ENCODE measurements at places on chromosomes 2 and 18.

- no peak for DNase-seq
Measured at GRCh38 chr2:109419960-109420370, 193.8 kb downstream of the SEPTIN10 start.

- DNase-seq, result no peak
Measured at GRCh38 chr2:211203986-211204385, 647.6 kb downstream of the CPS1 start.

GRCh38 chr2:68911709-68912108 is 40.5 kb upstream of the BMP10 start:
- no peak for DNase-seq

DNA sequence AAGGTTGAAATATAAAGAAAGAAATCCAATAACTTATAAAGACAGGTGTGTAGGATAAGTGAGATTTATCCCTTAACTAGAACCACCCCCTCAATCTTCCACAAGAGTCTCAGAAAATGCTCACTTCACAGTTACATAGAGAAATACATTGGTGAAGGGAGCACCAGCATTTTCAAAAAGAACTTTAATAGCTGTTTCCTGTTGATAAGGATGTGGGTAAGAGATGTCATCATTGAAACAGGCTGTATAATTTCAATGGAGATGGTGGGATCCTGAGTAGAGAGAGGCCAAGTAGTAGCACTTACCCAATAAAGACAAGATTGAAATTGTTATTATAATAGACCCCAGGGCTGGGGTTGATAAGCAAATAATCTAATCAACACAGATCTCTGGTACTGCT is 162.2 kb upstream of the TACR1 start:
- no peak for DNase-seq

DNA sequence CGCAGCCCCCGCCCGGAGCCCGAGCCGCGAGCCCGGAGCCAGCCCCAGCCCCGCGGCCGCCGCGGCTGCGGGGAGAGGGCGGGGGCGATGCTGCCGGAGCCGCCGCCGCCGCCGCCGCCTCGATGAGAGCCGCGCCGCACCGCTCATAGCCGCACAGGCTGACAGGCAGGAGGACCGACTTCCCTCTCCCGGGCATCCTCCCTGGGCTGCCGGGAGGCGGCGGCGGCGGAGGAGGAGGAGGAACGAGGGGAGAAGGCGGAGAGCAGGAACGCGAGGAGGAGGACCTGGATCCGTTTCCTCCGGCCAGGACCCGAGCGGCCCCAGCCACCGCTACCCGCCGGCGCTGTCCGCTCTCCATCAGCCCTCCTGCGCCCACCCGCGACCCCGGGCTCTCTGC is 370 bp downstream of the KLHL29 start:
- peak; percentile 53 for DNase-seq

GRCh38 chr2:10814571-10815331 is 2.2 kb upstream of the PDIA6 start:
- peak; percentile 28 for DNase-seq

DNA sequence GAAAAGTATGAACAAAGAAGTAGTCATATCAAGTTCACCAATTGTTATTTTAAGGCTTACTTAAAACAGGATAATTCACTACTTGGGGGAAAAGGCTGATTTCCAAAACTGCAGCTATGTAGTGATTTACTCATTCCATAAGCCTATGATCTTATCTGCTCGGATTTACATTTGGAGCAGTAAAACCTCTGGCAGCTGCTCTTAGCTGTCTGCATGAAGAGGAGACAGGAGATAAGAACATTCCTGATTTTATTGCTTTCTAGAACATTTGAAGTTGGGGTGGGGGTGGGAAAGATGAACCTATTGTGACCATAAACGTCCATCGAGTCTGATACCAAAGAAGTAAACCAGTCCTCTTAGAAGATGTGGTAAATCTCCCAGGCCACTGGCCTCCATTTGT is 120.9 kb downstream of the MMADHC start:
- DNase-seq, result peak; percentile 21

- peak; percentile 21 for DNase-seq
Measured at GRCh38 chr18:60987963-60988362, 345.3 kb upstream of the CDH20 start.

DNA sequence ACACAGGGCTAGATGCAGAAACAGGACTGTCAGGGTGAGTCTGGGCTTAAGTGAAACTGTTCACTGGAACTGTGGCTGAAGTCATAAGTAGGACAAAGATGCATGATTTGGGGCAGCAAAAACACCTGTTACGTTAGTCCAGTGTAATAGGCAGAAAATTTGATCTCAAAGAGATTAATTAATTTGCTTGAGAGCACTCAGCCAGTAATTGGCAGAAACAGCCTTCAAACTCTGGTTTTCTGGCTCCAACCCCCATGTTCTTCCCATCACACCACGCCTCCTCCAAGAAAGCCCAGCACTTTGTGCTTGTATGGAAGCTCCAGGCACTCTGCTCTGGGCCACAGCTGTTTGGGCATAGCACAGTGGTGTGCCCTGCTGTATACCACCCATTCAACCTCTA is 54.0 kb downstream of the CNTNAP5 start:
- no peak for DNase-seq
